CD4-positive, alpha-beta T cell (primary cell): ENCODE measurements at places on chromosomes 4 and X. TPM values are rescaled to one million over a fixed set of nuclear protein-coding genes. Genes with fewer than 3 reads are reported as not detected.

CDKL5 gene
- total RNA-seq: 2.2 TPM

LNX1 gene
- total RNA-seq: not detected

NDST4 gene
- total RNA-seq: not detected

AR gene
- not detected for total RNA-seq

NPFFR2 gene
- total RNA-seq: not detected

BEND2 gene
- not detected for total RNA-seq

PDCL2 gene
- not detected for total RNA-seq

ACTRT1 gene
- total RNA-seq: not detected

EMD gene
- 178 TPM for total RNA-seq

HSFX4 gene
- total RNA-seq: not detected

MED14 gene
- 59.9 TPM for total RNA-seq

STOX2 gene
- total RNA-seq: not detected

SLITRK4 gene
- total RNA-seq: 0.06 TPM

TMEM47 gene
- total RNA-seq: not detected

CDS1 gene
- 0.89 TPM for total RNA-seq

SSX1 gene
- not detected for total RNA-seq

VAMP7 gene
- total RNA-seq: 17.4 TPM

TCP11X2 gene
- total RNA-seq: not detected

CLNK gene
- 0.17 TPM for total RNA-seq

ATP10D gene
- total RNA-seq: 1.1 TPM

SUV39H1 gene
- 8.4 TPM for total RNA-seq

GPR143 gene
- total RNA-seq: not detected

CXCL6 gene
- not detected for total RNA-seq

ZXDA gene
- total RNA-seq: 17.5 TPM

NSUN7 gene
- total RNA-seq: 0.39 TPM

CTAG1B gene
- not detected for total RNA-seq

RIBC1 gene
- 2.5 TPM for total RNA-seq

RIPPLY1 gene
- total RNA-seq: not detected
